GM12878 (cell line): ENCODE measurements at places on chromosomes 6 and 20. TPM values are rescaled to one million over a fixed set of nuclear protein-coding genes. Genes with fewer than 3 reads are reported as not detected.

GRCh38 chr6:38065734-38066305 is 246.3 kb downstream of the ZFAND3 start:
- H3K27ac ChIP-seq, result no peak overlapping the region
- H3K27me3 ChIP-seq, result no peaks in the 10 kb centered on the region
- peaks cover 6% of the 10 kb centered on the region for H3K36me3 ChIP-seq
- no peak overlapping the region for H3K4me3 ChIP-seq
- no peak for DNase-seq

DNA sequence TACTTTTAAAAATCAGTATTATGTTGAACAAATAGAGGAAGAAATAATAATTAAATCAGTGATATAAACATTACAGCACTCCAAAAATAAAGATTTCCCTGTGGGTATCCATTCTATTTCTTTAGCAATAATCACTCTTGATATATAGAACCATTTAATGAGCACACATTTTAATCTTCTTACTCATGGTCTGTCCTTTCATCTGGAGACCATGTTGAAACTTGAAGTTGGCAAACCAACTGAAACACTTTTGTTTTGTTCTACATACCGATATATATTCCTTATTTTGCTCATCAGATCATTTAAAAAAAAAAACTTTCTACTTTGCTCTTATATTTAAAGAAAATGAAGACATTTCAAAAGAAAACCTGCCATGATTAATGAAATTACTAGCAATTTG is 13.4 kb downstream of the C6orf58 start:
- no peak for DNase-seq
- H3K27ac ChIP-seq, result no peak overlapping the region
- H3K4me3 ChIP-seq, result no peak overlapping the region
- no peaks in the 10 kb centered on the region for H3K36me3 ChIP-seq
- H3K27me3 ChIP-seq, result no peaks in the 10 kb centered on the region
- H3K4me1 ChIP-seq, result no peaks in the 10 kb centered on the region

- H3K36me3 ChIP-seq, result peaks cover 3% of the 10 kb centered on the region; the same call in 1 of the 2 replicates
- no peak for DNase-seq
- no peaks in the 10 kb centered on the region for H3K27me3 ChIP-seq
- peaks cover 38% of the 10 kb centered on the region for H3K4me1 ChIP-seq
- peak overlapping the region; percentile 73 for H3K27ac ChIP-seq
- H3K4me3 ChIP-seq, result peak overlapping the region; percentile 56
These were observed 22.9 kb downstream of the STX7 start for GRCh38 chr6:132490024-132490423.

Gene TP53TG5
- polyA plus RNA-seq, result not detected in 2 replicates

- no peak overlapping the region for H3K4me3 ChIP-seq
- no peak for DNase-seq
- no peaks in the 10 kb centered on the region for H3K27me3 ChIP-seq
- no peaks in the 10 kb centered on the region for H3K4me1 ChIP-seq
- H3K36me3 ChIP-seq, result no peaks in the 10 kb centered on the region
These were observed 69.7 kb downstream of the RFPL4B start for GRCh38 chr6:112416866-112417265.

- no peak overlapping the region for H3K4me3 ChIP-seq
- H3K36me3 ChIP-seq, result no peaks in the 10 kb centered on the region
- no peaks in the 10 kb centered on the region; the same call in 1 of the 2 replicates for H3K27me3 ChIP-seq
- no peaks in the 10 kb centered on the region for H3K4me1 ChIP-seq
- no peak for DNase-seq
These were observed 72.0 kb downstream of the OPRM1 start for GRCh38 chr6:154111025-154111424.

DNA sequence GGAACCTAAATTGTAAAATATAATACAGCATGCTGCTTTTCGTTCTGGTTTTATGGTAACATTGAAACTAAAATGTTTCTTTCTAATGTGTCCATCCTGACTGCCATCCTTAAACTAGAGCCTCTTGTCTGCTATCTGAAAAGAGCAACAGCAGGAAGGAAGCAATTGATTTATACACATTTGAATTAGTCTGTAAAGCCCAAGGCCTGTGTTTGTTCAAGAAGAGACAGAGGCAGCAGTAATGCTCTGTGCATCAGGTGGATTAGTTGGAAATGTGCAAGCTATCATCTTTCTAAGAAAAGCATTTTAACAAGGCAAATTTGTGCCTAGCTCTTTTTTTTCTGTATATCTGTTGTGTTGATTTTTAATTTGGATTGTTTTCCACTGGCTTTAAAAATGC is 128.6 kb downstream of the SCAF8 start:
- no peaks in the 10 kb centered on the region for H3K36me3 ChIP-seq
- H3K4me3 ChIP-seq, result no peak overlapping the region
- no peaks in the 10 kb centered on the region for H3K27me3 ChIP-seq
- H3K27ac ChIP-seq, result no peak overlapping the region
- no peak for DNase-seq

DNA sequence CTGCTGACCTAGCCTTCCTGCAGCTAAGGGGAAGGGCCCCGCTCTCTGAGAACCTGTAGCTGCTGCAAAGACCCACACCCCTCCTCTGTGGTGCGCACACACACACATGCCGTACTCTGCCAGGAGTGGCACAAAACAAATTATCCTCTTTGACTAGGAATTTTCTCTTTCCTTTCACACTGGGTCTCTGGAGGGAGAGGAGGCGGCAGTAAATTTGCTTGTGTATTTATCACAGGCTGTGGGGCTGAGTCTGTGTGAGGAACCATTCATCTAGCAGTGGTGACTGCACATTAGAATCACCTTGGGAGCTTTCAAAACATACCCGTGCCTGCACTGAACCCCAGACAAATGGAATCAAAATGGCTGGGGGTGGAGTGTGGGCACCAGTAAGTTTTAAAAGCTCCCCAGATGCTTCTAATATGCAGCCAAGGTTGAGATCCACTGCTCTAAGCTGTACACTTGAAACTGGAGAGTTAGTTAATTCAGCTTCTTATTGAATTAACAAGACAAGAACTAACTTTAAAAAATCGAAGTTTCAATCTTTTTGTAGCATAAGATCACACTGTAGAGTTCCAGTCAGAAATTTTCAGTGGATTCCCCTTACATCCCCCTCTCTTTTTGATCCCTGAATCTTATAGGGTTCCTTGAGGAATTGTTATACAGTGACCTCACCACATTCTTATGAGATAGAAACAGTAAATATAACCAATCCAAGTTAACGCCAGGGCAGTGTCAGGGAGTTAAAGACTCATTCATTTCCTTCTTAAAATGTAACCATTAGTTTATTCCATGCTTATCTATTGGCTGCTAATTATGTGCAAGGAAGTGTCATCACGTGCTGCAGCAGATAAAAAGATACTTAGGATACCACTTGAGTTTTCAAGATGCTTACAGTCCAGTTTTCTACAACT is 29.8 kb upstream of the GMDS start:
- no peak overlapping the region for H3K4me3 ChIP-seq
- no peaks in the 10 kb centered on the region for H3K27me3 ChIP-seq
- H3K27ac ChIP-seq, result no peak overlapping the region
- DNase-seq, result no peak
- H3K4me1 ChIP-seq, result no peaks in the 10 kb centered on the region

- no peaks in the 10 kb centered on the region for H3K27me3 ChIP-seq
- H3K4me1 ChIP-seq, result no peaks in the 10 kb centered on the region
- H3K4me3 ChIP-seq, result no peak overlapping the region
- no peak overlapping the region for H3K27ac ChIP-seq
- no peaks in the 10 kb centered on the region for H3K36me3 ChIP-seq
These were observed 86.3 kb downstream of the DACT2 start for GRCh38 chr6:168232989-168233874.

DNA sequence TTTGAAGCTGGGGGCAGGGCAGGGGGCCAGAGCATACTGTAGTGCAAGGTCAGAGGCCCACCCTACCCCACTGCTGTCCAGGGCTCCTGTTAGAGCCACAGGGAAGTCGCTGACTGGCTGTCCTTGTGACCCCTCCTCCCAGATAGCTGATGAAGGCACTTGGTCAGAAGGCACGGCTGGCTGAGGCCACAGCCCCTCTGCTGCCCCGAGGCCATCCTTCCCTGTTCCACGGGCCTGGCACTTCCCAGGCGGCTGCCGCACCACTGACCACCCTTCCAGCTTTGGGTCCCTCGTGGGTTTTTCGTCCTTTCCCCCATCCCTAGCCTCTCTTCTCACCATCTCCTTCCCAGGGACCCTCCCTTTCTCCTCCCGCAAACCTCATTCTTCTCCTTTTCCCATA is 9.2 kb upstream of the EMILIN3 start:
- no peaks in the 10 kb centered on the region for H3K27me3 ChIP-seq
- no peak overlapping the region for H3K4me3 ChIP-seq
- DNase-seq, result no peak
- no peaks in the 10 kb centered on the region for H3K36me3 ChIP-seq
- H3K27ac ChIP-seq, result no peak overlapping the region

- no peak for DNase-seq
- H3K36me3 ChIP-seq, result no peaks in the 10 kb centered on the region
- no peaks in the 10 kb centered on the region for H3K27me3 ChIP-seq
- no peak overlapping the region for H3K27ac ChIP-seq
- no peak overlapping the region for H3K4me3 ChIP-seq
These were observed 519.5 kb upstream of the PTCHD4 start for GRCh38 chr6:48630511-48630910.

DNA sequence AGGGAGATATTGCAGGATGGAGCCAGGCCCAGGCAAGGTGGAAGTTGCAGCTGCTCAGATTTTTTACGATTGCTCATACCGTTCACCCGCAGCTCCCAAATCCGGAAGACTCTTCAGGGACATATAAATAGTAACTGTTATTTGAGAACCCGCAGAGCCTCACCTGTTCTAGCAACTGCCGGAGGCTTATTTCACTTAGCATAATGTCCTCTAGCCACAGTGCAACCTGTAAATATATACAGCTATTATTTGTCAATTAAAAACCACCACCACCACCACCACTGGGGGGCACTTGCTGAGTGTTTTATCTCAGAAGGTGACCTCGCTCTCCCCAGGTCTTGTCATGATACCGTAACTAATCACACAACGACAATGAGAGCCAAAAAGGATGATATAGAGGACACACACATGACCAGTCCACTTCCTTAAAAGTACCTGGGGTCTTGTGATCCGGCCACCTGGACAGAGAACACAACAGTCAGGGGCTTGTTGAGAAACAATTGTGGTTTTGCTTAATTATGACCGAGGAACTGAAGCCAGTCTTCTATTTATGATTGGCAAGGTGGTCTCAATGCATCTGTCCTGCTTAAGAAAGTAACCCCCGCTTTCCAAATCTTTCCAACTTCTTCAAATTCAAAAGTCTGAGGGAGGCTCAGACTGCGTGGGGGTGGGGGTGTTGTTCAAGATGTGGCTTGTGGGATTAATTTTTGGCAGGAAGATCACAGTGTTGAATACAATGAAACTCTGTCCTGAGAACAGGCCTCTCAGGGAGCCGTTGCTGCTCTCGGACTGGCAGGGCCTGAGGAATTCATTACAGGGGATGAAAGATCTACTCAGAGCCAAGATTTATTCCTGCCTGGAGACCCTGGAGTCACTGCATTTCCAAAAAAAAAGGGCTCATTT is 107.7 kb upstream of the PRND start:
- H3K4me1 ChIP-seq, result peaks cover 13% of the 10 kb centered on the region
- H3K27me3 ChIP-seq, result no peaks in the 10 kb centered on the region
- no peaks in the 10 kb centered on the region for H3K36me3 ChIP-seq
- H3K4me3 ChIP-seq, result no peak overlapping the region
- no peak overlapping the region for H3K27ac ChIP-seq

DNA sequence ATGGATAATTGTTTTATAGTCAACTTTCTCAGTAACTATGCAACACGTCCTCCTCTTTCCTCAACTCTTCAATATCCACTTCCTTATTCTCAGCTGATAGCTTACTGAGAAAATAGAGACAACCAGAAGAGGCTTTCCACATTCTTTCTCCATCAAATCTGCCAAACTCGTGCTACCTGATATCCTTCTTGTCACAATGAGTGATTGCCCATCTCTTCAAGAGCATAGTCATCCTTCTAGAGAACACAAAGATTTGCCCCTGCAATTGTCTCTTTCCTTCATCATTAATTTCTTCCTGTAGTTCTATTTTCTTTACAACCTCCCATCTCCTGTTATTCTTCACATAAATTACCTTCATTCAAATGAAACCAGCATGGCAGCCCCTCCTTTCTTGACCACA is 75.9 kb upstream of the RGS17 start:
- H3K36me3 ChIP-seq, result no peaks in the 10 kb centered on the region
- DNase-seq, result no peak
- H3K27ac ChIP-seq, result no peak overlapping the region
- no peaks in the 10 kb centered on the region for H3K4me1 ChIP-seq
- no peaks in the 10 kb centered on the region for H3K27me3 ChIP-seq
- no peak overlapping the region for H3K4me3 ChIP-seq

GRCh38 chr6:35238843-35239289 is 20.7 kb upstream of the ZNF76 start:
- no peaks in the 10 kb centered on the region for H3K36me3 ChIP-seq
- no peaks in the 10 kb centered on the region for H3K4me1 ChIP-seq
- DNase-seq, result no peak
- H3K27me3 ChIP-seq, result no peaks in the 10 kb centered on the region
- H3K4me3 ChIP-seq, result no peak overlapping the region

- H3K27me3 ChIP-seq, result no peaks in the 10 kb centered on the region
- no peaks in the 10 kb centered on the region for H3K4me1 ChIP-seq
- no peaks in the 10 kb centered on the region for H3K36me3 ChIP-seq
- H3K4me3 ChIP-seq, result no peak overlapping the region
- no peak overlapping the region for H3K27ac ChIP-seq
These were observed 29.2 kb downstream of the DEFB114 start for GRCh38 chr6:49934770-49935169.

Gene HLA-DQA1
- 291 and 303 TPM in 2 replicates for polyA plus RNA-seq

DNA sequence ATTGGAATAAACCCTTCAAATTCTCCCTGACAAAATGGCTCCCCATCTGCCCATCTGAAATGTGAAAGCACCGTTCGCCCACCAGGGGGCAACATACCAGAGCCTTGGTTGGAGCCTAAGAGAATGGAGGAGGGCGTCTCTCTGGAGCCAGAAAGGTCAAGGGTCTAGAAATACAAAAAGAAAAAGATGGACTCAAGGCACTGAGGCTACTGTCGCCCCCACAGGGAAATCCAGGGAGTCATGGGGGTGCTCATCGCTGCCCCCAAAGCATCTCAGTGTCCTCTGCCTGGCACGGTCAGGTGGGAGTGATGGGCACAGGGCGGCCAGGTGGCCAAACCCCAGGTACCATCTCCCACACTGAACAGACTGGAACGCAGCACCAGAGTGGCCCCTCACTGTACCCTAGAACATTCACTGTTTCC is 136.3 kb downstream of the ZMYND8 start:
- H3K27me3 ChIP-seq, result no peaks in the 10 kb centered on the region
- DNase-seq, result no peak
- H3K4me1 ChIP-seq, result no peaks in the 10 kb centered on the region; the same call in 1 of the 2 replicates
- H3K36me3 ChIP-seq, result peaks cover 28% of the 10 kb centered on the region
- H3K4me3 ChIP-seq, result no peak overlapping the region
- no peak overlapping the region for H3K27ac ChIP-seq

GRCh38 chr6:37371154-37372083 is 17.6 kb downstream of the RNF8 start:
- peaks cover 7% of the 10 kb centered on the region for H3K36me3 ChIP-seq
- no peak for DNase-seq
- H3K4me1 ChIP-seq, result peaks cover 14% of the 10 kb centered on the region
- H3K27me3 ChIP-seq, result no peaks in the 10 kb centered on the region

DNA sequence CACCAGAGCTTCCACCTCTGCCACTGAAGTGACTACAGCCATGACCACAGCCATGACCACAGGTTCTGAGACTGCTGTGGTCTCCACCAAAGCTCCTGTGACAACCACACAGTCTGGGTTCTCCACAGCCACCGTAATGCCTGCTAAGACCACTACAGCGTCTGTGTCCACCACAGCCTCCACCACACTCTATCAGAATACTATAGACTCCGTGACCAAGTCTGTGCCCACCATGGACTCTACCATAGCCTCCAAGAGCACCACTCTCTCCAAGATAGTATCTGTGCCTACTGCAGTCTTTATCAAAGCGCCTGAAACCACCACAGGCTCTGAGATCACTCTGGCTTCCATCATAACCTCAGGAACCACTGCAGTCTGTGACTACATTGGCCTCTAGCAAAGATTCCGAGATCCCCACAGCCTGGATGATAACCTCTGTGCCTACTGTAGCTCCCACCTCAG is 18.3 kb upstream of the MUC21 start:
- no peaks in the 10 kb centered on the region for H3K36me3 ChIP-seq
- no peaks in the 10 kb centered on the region for H3K4me1 ChIP-seq
- H3K27ac ChIP-seq, result no peak overlapping the region
